ENCODE measurements at places on chromosomes 11 and 22.

- DNase-seq, result no peak
Observed at GRCh38 chr22:31948002-31948401, 3.7 kb downstream of the YWHAH start.

- no peak for DNase-seq
Observed at GRCh38 chr11:113942256-113942655, 32.7 kb upstream of the HTR3A start.

DNA sequence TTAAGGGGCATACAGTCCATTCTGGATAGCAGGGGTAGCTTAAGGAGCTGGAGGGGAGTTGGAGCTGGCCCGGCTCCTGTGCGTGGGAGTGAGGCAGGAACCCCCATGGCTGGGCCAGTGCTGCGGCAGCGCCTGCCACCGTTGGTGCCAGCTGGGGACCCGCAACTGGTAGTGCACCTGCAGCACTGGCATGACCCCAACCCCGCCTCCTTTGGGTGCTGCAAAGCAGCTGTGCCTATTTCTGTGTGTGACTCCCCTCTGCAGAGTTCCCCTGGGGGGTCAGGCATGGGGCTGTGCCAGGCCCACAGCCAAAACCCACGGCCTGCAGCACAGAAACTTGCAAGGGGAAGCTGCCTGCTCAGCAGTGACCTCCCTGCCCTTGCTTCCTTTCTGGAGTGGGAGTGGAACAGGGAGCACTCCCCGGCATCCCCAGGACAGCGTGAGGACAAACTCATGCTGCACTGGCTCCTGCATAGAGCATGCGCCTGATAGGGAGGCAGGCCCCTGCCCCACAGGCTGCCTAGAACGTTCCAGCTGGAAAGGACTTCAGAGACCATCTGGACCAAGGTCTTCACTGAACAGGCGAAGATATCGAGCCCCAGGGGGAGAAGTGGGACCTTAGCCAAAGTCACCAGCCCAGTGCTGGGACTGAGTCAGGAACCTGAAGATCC lies 26.2 kb upstream of the RAB1B start:
- no peak for DNase-seq

DNA sequence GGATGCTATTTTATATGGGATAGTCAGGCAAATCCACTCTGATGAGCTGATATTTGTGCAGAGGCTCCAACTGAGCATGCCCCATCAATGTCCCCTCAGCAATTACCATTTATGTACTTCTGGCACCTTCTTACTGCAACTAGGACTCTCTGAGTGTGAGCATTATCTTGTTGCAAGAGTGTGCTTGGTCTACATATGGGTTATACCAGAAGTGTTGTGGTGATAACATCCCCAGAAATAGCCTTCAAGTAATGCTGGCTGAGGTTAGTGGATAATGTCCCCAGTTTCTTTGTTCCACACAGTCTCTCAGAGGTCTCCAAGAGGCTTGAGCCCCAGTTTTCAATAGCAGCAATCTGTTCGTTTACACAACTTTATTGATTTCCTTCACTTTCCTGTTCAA lies 408.6 kb downstream of the JRKL start:
- DNase-seq, result no peak

DNA sequence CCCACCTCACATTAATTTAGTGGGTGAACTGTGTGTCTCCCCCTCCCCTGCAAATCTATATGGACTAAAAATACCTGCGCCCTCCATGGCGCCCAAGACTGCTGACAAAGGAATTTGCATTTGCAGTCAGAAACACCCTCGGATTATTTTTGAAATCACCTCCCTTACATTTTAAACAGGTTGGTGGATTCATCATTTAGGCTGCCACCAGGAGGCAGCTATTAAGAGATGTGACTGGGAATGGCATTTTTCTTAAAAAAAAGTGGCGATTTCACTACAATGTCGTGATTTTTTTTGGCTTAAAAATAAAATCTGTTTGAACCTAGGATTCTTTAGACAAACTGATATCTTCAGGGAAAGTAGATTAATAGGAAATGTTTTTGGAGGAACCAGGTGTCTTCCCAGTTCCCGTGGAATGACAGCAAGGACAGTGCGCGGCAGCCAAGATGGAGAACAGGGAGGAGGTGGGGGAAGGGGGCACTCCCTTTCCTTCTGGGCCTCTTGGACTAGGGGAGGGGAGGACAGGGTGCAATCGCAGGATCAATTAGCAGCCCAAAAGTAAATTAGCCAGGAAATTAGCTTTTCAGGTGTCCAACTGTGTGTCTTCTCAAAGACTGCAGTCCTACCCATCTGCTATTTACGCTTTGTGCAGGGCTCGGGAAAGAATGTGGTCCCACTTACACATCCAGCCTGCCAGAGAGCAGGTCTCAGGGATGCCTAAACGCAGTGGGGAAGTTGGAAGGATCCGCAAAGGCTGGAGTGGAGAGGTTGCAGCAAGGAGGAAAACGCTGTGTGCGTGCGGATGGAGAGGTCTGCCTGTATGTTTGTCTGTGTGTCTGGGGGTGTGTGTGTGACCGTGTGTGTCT lies 496.4 kb downstream of the NTM start:
- no peak for DNase-seq

GRCh38 chr11:55648027-55648426 lies at the start of gene OR4S2:
OR4S2 (plus strand) TSS chr11:55648327; CDS start chr11:55650904, 2,577 bp downstream.
- DNase-seq, result no peak

DNA sequence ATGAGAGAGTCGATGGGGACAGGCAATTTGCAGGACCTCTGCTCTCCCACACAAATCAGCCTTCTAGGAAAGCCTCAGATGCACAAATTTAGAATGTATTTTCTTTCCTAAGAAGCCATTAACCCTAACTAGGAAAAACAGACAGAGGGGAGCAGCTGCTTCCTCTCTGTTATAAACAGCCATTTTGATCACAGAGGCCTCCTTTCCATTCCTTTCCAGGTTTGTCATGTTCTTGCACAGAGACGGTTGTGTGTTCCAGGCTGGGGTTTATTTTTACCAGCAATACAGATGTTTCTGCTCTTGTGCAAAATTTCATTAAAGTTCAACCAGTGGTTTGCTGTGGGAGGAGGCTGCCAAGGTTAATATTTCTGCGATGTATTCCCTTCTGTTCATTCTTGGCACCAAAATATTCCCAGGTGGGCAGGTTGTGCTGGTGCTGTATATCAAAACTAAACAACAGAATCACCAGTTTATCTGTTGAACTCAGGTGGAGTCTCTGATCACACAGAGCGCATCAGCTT lies 90.2 kb downstream of the NAV2 start:
- no peak for DNase-seq

DNA sequence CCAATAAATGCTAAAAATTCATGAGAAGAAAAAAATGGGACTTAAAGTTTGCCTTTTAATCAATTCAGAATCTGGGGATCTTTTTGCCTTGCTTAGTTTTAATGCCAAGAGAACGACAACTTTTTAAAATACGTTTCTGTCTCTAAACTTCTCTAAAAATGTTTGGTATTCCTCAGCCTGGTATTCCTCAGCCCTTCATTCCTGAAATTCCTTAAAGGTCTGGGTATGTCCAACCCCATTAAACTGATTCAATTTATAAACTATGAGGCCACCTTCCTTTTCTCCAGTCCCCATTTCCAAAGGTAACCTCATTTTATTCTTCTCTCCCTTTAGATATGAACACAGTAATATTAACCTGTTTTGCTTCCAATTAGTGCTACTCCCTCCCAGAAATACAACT lies 16.6 kb downstream of the POLA2 start:
- DNase-seq, result no peak

DNA sequence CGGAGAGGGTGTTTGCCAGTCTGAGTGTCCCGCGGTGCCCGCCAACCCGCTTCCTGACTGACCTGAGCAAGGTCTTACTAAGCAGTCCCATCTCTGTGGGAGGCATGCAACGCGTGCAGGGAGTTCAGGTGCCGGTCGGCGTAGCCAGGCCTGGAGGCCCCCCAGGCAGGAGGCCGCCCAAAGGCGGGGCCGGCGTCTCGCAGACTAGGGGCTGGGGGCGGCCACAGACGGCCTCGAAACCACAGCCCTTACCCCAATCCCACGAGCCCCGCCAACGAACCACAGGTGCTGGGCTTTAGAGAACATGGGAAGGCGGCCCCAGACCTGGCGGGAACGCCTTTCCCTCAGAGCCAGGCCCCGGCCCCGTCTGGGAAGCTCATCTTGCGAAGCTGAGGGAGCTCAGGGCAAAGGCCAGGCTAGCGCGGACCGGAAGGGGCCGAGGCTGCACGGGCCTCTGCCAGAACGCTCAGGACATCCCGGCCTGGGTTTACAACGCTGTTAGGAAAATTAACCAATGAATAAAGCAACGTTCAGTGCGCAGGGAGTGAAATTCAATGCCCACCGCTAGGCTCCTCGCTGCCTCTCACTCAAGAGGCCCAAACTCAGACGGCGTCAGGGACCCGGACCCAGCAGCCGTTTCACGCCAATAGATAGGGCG lies 2.1 kb upstream of the MTFP1 start:
- DNase-seq, result no peak

- no peak for DNase-seq
Observed at GRCh38 chr22:47465222-47465621, 702.8 kb downstream of the TBC1D22A start.

DNA sequence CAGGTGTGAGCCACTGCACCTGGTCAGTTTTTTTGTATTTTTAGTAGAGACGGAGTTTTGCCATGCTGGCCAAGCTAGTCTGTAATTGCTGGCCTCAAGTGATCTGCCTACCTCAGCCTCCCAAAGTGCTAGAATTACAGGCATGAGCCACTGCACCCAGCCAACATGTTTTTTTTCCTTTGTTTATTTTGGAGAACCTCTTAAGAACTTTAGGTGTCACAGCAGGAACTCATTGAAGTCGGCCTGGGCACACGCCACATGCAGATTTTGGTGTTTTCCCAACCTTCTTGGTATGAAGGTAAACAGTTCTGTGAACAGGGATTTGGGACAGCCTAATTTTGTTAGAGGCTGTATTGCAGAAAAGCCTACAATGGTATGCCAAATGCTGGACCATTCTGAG lies 9.4 kb downstream of the DIXDC1 start:
- DNase-seq, result no peak

DNA sequence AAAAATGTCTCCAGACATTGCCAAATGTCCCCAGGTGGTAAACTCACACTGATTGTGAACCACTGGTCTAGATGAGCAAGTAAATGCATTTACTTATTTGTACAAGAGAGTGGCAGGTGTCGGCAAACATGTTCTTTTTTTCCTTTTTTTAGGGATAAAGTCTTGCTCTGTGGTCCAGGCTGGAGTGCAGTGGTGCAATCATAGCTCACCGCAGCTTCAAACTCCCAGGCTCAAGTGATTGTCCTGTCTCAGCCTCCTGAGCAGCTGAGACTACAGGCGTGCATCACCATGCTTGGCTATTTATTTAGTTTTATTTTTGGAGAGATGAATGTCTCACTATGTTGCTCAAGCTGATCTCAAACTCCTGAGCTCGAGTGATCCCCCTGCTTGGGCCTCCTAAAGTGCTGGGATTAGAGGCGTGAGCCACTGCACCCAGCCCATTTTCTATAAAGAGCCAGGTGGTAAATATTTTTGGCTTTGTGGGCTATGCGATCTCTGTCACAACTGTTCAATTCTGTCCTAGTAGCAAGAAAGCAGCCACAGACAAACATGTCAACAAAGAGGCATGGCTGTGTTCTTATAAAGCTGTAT lies 1.4 kb downstream of the VPREB1 start:
- no peak for DNase-seq

DNA sequence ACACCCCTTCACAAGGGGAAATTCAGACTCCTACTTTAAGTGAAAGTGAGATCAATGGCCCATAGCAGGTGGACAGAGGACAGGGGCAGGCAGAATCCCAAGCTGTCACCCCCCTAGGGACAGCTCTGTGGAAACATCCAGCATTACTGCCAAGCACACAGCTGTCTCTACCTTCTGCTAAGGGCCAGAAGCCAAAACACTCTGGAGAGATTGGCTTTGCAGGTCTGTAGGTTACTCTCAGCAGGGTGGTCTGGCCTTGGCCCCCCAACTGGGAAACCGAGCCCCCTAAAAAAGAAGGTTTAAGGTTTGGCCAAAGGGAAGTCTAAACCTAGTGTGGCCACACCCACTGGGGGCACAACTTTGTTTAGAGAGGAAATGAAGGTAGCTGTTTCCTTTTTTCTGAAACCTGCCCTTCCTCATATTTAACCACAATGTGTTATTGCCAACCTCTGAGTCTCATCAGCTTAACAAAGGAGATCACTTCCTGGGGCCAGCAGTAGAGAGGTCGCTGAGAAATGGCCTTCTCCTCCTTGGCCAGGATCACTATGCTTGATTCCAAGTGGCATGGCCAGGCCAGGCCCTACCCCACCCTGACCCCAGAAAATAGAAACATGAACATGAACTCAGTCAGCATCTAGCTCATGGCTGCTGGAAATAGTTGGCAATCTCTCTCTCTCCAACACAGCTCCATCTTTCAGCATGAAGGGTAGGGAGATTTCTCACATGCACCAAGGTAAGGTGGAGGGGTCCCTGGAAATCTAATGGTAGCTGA lies 25.9 kb upstream of the SCARF2 start:
- no peak for DNase-seq

GRCh38 chr11:45146072-45147016 lies at the start of gene PRDM11:
PRDM11 (plus strand) TSS chr11:45146639; CDS start chr11:45181767, 35,128 bp downstream.
- peak; percentile 82 for DNase-seq

- DNase-seq, result no peak
Observed at GRCh38 chr22:38628444-38628843, 27.7 kb downstream of the FAM227A start.

- DNase-seq, result no peak
Observed at GRCh38 chr11:37502202-37502601, 904.2 kb upstream of the RAG2 start.

DNA sequence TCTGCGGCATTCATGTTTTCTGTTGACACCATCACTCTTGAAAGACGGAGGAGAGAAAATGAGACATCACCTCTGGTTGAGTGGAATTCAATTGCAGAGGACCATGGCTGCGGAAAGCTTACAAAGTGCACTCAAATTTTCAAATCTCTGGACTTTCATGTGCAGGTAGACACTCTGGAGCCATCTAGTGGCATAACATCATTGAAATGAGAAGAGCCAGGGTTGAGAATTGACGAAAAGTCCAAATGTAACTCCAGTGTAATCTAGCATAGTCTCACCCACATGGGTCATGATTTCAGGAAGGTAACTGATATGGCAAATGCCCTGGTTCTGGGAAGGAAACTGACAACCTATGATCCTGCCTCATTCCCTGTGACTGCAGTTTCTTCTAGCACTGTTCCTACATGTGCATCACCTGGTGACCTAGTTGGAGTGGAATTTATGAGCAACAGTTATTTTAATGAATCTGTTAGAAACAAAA lies 687.8 kb downstream of the KCNA4 start:
- DNase-seq, result no peak
